Stomach (tissue), 19 donors: ENCODE measurements at places on chromosomes 4 and X. TPM values are rescaled to one million over a fixed set of nuclear protein-coding genes. Genes with fewer than 3 reads are reported as not detected.
A peak's percentile ranks its signal among the peaks of the same experiment; 100 is the strongest.

DNA sequence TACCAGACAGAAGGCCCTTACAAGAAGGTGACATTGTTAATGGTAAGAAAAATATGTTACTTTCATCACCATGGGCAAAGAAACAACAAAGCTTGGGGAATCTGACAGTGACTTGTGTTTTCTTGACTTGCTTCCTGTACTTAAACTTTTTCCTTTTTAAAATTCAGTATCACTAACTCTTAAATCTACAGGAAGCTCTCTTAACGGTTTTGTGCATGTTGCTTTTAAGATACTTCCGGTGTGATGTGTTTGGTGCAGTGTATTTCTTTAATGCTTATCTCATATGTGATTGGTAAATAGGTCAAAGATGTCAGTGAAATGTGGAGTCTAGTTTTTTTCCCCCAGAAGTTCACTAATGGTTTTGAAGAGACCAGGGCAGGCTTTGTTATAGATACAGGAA is 45.2 kb downstream of the ADH5 start:
- no peaks in the 10 kb centered on the region for H3K36me3 ChIP-seq
- H3K27ac ChIP-seq, result no peak overlapping the region
- DNase-seq, result no peak
- H3K4me3 ChIP-seq, result no peak overlapping the region

- H3K27me3 ChIP-seq, result peaks cover 37% of the 10 kb centered on the region
- no peaks in the 10 kb centered on the region for H3K36me3 ChIP-seq
- peak overlapping the region; percentile 59 for H3K27ac ChIP-seq
- H3K4me1 ChIP-seq, result peaks cover 14% of the 10 kb centered on the region
Observed at GRCh38 chr4:176793060-176793605, 411 bp upstream of the VEGFC start.

DNA sequence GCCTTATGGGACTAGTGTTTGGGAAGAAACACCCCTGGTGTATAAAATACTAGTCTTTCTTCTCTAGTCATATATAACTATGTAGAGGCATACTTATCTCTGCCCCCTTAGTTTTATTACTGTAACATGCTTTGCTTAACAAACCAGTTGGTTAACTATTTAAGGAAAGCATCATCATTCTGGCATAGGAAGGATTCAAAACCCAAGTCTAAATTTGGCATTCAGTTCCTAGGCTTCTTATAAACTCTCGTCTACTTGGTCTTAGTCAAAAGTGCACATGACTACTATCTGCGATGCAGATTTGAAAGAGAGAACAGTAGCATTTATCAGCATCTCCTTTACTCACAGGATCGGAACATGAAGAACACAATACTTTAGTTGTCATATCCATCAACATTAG is 111.3 kb downstream of the MFAP3L start:
- no peaks in the 10 kb centered on the region for H3K4me1 ChIP-seq
- H3K27me3 ChIP-seq, result no peaks in the 10 kb centered on the region
- no peak overlapping the region for H3K4me3 ChIP-seq
- no peaks in the 10 kb centered on the region for H3K36me3 ChIP-seq

- no peak overlapping the region for H3K4me3 ChIP-seq
- no peaks in the 10 kb centered on the region for H3K27me3 ChIP-seq
Observed at GRCh38 chr4:188841523-188841922, 702.3 kb downstream of the TRIML1 start.

- peak; percentile 1 for DNase-seq
- H3K27me3 ChIP-seq, result no peaks in the 10 kb centered on the region
- H3K36me3 ChIP-seq, result no peaks in the 10 kb centered on the region
Observed at GRCh38 chr4:92864096-92864495, 560.3 kb downstream of the GRID2 start.

DNA sequence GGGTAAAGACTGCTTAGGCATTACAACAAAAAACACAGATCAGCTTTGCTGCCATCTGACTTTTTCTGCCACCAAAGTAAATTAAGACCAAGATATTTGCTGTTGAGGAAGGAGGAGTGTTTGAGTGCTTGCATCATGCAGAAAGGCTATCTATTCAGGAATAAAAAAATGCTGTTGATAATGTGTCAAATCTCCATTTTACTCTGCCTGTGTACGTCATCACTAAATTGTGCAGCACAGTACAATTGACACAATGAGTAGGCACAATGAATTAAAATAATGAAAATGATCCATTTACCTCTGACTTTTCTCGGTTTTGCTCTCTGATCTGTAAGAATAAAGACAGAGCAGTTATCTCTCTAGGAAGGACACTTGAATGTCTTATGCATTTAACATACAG is 56.3 kb downstream of the NKX6-1 start:
- no peak overlapping the region for H3K4me3 ChIP-seq
- H3K4me1 ChIP-seq, result no peaks in the 10 kb centered on the region
- H3K27ac ChIP-seq, result no peak overlapping the region
- H3K27me3 ChIP-seq, result no peaks in the 10 kb centered on the region
- no peaks in the 10 kb centered on the region for H3K36me3 ChIP-seq
- no peak for DNase-seq

GRCh38 chr4:568351-568652 is 7.8 kb downstream of the TMEM271 start:
- H3K27ac ChIP-seq, result no peak overlapping the region
- DNase-seq, result no peak

DNA sequence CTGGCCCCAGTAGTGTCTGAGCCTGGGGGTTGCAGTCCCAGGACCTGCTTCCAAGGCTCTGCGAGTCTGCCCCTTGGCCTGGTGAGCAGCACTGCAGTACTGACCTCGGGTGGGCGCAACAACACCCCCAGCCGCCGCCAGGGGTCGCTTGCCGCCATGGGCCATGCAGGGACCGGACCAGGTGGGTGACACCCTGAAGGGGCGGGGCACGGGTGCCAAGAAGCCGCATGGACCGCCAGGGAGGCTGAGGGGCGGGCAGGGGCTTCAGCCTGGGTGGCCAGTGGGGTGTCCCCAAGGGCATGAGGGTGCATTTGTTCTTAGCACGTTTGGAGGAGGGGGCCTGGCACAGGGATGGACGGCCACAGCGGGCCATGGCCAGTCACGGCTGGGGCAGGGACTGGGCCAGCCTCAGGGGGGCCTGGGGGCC is 25.0 kb downstream of the TACC3 start:
- peaks cover 4% of the 10 kb centered on the region for H3K27me3 ChIP-seq
- no peak overlapping the region for H3K4me3 ChIP-seq
- peak; percentile 80 for DNase-seq
- H3K36me3 ChIP-seq, result peaks cover 12% of the 10 kb centered on the region
- peak overlapping the region; percentile 53 for H3K27ac ChIP-seq

- no peak overlapping the region for H3K4me3 ChIP-seq
- H3K4me1 ChIP-seq, result no peaks in the 10 kb centered on the region
- H3K36me3 ChIP-seq, result no peaks in the 10 kb centered on the region
- no peaks in the 10 kb centered on the region for H3K27me3 ChIP-seq
Observed at GRCh38 chr4:4356106-4357041, 30.5 kb upstream of the NSG1 start.

- no peak overlapping the region for H3K4me3 ChIP-seq
- DNase-seq, result no peak
- H3K27me3 ChIP-seq, result no peaks in the 10 kb centered on the region
- no peaks in the 10 kb centered on the region for H3K4me1 ChIP-seq
- no peaks in the 10 kb centered on the region for H3K36me3 ChIP-seq
- H3K27ac ChIP-seq, result no peak overlapping the region
Observed at GRCh38 chrX:10365532-10366265, 208.9 kb downstream of the CLCN4 start.

DNA sequence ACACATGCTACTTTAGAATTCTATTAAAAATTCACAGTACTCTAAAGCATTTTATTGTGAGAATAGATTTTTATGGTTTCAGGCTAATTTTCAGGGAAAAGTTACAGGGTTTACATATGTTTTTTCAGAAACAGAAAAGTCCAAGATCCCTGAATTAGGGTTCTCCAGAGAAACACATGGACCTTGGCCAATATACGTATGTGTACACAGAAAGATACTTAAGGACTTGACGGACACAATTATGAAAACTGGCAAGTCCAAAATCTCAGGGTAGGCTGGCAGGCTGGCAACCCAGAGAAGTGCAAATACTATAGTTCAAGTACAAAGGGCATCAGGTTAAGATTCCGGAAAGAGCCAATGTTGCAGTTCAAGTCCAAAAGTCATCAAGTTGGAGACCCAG is 1897.8 kb upstream of the PCDH10 start:
- no peaks in the 10 kb centered on the region for H3K36me3 ChIP-seq
- no peak overlapping the region for H3K4me3 ChIP-seq

- DNase-seq, result no peak
- no peak overlapping the region for H3K4me3 ChIP-seq
- H3K4me1 ChIP-seq, result no peaks in the 10 kb centered on the region
- no peak overlapping the region for H3K27ac ChIP-seq
- H3K36me3 ChIP-seq, result no peaks in the 10 kb centered on the region
- H3K27me3 ChIP-seq, result peaks cover 5% of the 10 kb centered on the region
Observed at GRCh38 chrX:30144971-30145731, 70.2 kb upstream of the MAGEB2 start.

GRCh38 chr4:169024762-169025161 is 14.7 kb upstream of the CBR4 start:
- H3K27me3 ChIP-seq, result no peaks in the 10 kb centered on the region
- H3K4me3 ChIP-seq, result no peak overlapping the region
- no peaks in the 10 kb centered on the region for H3K36me3 ChIP-seq
- peak; percentile 73 for DNase-seq
- H3K27ac ChIP-seq, result no peak overlapping the region
- no peaks in the 10 kb centered on the region for H3K4me1 ChIP-seq

DNA sequence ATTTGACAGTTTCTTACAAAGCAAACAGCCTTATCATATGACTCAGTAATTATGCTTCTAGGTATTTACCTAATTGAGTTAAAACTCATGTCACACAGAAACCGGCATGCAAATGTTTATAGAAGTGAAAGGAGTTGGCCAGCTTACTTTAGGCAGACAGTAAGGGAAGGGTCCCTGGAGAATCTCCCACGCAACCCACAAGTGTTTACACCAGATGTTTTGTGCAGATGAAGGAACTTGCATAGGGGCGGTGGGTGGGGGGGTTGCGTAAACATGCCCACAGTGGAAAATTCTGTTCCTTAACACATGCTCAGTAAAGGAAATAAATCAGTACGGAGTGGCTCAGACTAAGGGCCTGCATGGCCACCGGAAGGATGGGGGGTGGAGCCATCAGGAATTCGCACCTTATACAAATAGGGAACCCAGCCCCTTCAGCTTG is 330.5 kb upstream of the AADAT start:
- no peak overlapping the region for H3K27ac ChIP-seq
- no peaks in the 10 kb centered on the region for H3K27me3 ChIP-seq
- no peaks in the 10 kb centered on the region for H3K36me3 ChIP-seq
- H3K4me3 ChIP-seq, result no peak overlapping the region

- no peak overlapping the region for H3K4me3 ChIP-seq
- no peak for DNase-seq
- H3K36me3 ChIP-seq, result no peaks in the 10 kb centered on the region
Observed at GRCh38 chrX:19904778-19905367, 17.5 kb upstream of the SH3KBP1 start.

- peak overlapping the region; percentile 99 for H3K27ac ChIP-seq
- peak overlapping the region; percentile 94 for H3K4me3 ChIP-seq
- H3K27me3 ChIP-seq, result no peaks in the 10 kb centered on the region
- DNase-seq, result peak; percentile 39
- peaks cover 19% of the 10 kb centered on the region for H3K4me1 ChIP-seq
Observed at GRCh38 chr4:78776729-78777575, 802 bp downstream of the BMP2K start.

DNA sequence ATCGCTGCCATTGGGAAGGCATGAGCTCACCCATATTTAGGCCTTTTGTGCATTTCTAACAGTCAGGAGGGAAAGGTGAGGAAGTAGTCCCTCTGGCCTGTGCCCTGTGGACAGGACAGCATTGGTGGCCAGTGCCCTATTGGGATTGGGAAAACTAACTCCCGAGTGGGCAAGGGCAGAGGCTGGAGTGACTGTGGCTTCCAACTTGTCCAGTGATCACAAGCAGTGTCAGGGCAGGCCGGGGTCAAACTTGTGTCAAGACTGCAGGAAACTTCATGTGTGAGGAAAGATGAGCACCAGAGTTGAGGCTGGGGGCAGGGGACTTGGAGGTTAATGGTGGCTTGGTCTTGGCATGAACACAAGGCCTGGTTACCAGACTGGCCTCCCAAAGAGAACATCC is 286.2 kb upstream of the FAM47C start:
- H3K4me1 ChIP-seq, result no peaks in the 10 kb centered on the region
- no peak overlapping the region for H3K27ac ChIP-seq
- DNase-seq, result no peak
- H3K36me3 ChIP-seq, result no peaks in the 10 kb centered on the region

DNA sequence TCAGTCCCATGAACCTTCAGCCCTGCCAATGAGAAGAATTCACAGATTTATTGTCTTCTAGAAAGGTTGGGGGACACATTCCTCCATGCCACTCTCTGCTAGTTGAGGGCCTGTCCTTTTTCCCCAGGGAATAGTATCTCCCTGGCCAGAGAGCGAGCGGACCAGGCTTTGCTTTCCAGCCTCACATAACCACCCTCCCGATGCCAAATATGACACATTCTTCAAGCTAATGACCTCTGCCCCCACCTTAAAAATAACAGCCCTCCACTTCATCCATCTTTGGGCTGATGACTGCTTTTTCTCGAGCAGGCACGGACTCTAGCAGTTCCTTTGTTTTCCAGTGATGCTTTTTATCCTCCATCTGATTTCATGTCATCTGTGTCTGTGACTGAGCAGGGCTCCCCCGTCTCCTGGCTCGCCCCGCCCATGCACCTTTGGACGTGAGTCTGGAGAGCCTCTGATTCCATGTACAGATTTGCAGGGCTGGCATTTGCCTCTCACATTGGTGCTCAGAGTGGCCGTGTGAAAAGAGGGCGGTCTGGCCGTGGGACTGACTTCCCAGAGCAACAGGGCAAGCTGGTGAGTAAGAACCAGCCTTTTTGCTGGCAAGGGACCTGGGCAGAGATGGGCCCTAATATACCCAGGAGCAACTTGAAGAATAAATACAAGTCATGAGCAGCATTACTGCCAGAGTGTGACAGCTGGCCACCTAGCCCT is 279.8 kb downstream of the BCOR start:
- H3K27me3 ChIP-seq, result peaks cover 12% of the 10 kb centered on the region
- H3K36me3 ChIP-seq, result no peaks in the 10 kb centered on the region
- H3K4me1 ChIP-seq, result peaks cover 27% of the 10 kb centered on the region
- no peak for DNase-seq

DNA sequence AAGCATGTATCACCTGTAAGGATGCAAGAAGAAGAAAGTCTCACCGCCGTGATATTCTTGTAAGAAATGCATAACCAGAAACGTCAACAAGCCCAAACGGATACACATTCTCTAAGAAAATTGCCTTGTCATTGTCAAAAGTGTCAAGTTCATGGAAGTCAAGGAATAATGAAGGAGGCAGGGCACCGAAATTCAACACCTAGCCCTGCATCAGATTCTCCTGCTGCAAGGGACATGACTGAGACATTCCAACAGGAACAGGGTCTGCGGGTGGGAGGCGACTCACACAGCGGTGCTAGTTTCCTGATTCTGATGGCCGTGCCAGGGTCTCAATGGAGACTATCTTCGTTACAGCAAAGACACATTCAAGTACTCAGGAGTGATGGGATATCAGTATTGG is 26.7 kb downstream of the IRF2 start:
- H3K4me1 ChIP-seq, result peaks cover 86% of the 10 kb centered on the region
- H3K36me3 ChIP-seq, result peaks cover 6% of the 10 kb centered on the region
- no peak overlapping the region for H3K4me3 ChIP-seq
- no peaks in the 10 kb centered on the region for H3K27me3 ChIP-seq
- peak overlapping the region; percentile 85 for H3K27ac ChIP-seq

The MGARP gene
- 0.31 TPM for polyA plus RNA-seq

The NAAA gene
- 12.8 TPM for polyA plus RNA-seq

The TBC1D9 gene
- 11.5 TPM for polyA plus RNA-seq

The SOX3 gene
- polyA plus RNA-seq, result not detected

The TEX13D gene
- not detected for polyA plus RNA-seq

The ELOVL6 gene
- 3.2 TPM for polyA plus RNA-seq

The UGT2A1 gene
- polyA plus RNA-seq, result not detected

The DCK gene
- 11.2 TPM for polyA plus RNA-seq

The IRS4 gene
- polyA plus RNA-seq, result not detected

The HPSE gene
- 0.61 TPM for polyA plus RNA-seq

The SLC4A4 gene
- 1.8 TPM for polyA plus RNA-seq

The MID1IP1 gene
- polyA plus RNA-seq, result 55.0 TPM

The TMPRSS11B gene
- not detected for polyA plus RNA-seq

The SH2D1A gene
- polyA plus RNA-seq, result 0.35 TPM
